ENCODE measurements at places on chromosomes 2 and 18.

- no peak for DNase-seq
Measured at GRCh38 chr2:23745726-23746105, 181.2 kb downstream of the ATAD2B start.

GRCh38 chr2:119114266-119114665 is 44.3 kb downstream of the C1QL2 start:
- no peak for DNase-seq

DNA sequence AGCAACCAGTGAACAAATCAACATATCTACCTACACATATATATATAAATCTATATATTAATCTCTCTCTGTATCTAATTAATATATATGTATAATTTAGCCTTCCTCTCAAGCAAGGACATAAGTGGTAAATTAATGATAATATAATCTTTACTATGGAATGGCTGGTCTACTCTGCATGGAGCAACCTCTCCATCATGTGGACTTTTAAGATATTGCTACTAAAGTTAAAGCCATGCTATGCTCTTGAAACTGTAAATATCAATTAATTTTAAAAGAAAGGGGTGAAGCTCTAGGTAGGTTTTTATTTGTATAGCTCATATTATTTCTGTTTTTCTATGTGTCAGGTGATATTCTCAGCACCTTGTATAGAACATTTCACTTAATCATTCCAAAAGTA is 147.0 kb downstream of the PPP1R1C start:
- DNase-seq, result no peak

DNA sequence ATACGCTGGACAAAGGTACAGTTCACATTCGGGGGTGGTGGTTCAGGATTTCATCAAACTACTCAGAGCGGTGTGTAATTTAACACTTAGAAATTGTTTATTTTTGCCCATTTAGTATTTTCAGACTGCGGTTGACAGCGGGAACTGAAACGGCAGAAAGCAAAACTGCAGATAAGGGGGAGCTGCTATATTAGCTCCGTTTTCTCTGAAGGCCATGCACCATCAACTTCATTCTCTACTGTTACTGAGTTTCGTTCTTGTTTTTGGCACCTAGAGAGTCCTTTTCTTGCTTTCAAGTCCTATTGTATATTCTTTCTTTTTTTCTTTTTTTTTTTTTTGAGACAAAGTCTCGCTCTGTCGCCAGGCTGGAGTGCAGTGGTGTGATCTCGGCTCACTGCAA is 121.5 kb upstream of the SP3 start:
- DNase-seq, result no peak

GRCh38 chr18:36734596-36734995 is 94.2 kb downstream of the TPGS2 start:
- DNase-seq, result no peak
